ENCODE measurements at places on chromosomes 6 and 20. TPM values are rescaled to one million over a fixed set of nuclear protein-coding genes. Genes with fewer than 3 reads are reported as not detected.
A peak's percentile ranks its signal among the peaks of the same experiment; 100 is the strongest.

- H3K27me3 ChIP-seq = peaks cover 27% of the 10 kb centered on the region
- H3K27ac ChIP-seq = no peak overlapping the region
- H3K4me1 ChIP-seq = no peaks in the 10 kb centered on the region
Observed at GRCh38 chr6:8194490-8194889, 92.1 kb upstream of the EEF1E1 start.

DNA sequence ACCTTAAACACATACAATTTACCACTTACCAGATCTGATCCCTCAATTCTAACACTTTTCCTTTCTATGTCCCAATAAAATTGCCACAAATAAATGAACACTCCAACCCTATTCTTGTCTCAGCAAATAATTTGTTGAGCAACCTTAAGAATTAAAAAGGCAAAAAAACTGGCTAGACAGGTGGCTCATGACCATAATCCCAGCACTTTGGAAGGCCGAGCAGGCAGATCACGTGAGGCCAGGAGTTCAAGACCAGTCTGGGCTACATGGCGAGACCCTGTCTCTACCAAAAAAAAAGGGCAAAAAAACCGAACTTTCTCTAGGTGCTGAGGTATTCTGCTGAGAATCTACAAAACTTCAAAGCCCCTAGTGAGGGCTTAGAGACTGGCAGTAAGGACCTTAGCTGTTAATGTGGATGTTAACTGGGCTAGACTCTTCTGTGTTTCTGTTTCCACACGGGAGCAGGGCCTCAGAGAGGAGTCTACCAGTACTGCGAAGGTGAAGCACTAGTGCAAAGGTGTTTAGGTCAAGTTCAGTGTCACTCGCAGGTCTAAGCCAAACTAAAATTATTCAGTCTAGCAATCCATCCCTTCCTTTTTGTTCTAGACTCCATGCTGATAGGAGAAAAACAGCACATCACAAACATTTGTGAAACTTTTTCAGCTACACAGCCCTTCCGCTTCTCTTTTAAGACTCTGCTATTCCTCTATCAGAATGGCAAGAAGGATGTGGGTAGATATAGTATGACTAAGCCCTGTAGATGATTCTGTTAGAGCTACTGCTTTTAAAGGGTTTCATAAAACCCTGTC is 2.6 kb downstream of the FASTKD5 start:
- H3K4me1 ChIP-seq = peaks cover 63% of the 10 kb centered on the region
- no peak for DNase-seq
- H3K4me3 ChIP-seq = peak overlapping the region; percentile 97
- H3K36me3 ChIP-seq = peaks cover 17% of the 10 kb centered on the region

Gene PRSS16
- 5.6 TPM for total RNA-seq

GRCh38 chr6:1118287-1118647 is 193.6 kb upstream of the FOXQ1 start:
- no peak for DNase-seq
- H3K27me3 ChIP-seq = peaks cover 7% of the 10 kb centered on the region
- H3K27ac ChIP-seq = no peak overlapping the region
- H3K4me1 ChIP-seq = no peaks in the 10 kb centered on the region

DNA sequence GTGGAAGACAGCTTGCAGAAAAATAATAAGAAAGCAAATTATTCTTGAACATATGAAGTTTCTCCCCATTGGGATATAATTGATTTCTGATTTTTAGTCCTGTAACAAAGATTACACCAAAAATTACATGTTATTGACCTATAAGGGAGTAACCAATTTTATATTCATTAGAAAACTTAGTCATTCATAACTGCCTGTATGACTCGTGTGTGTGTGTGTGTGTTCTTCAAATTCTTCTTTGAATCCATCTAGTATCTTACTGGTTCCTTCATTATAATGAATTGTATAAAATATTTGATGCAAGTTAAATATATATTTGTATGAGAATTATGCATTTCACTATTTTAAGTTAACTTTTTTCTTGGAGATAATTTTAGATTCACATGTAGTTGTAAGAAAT is 310.4 kb downstream of the HAO1 start:
- H3K27me3 ChIP-seq = no peaks in the 10 kb centered on the region
- no peak overlapping the region for H3K27ac ChIP-seq
- no peaks in the 10 kb centered on the region for H3K4me1 ChIP-seq
- no peak overlapping the region for H3K4me3 ChIP-seq
- H3K36me3 ChIP-seq = no peaks in the 10 kb centered on the region
- no peak for DNase-seq

Gene RGS19
- 38.1 TPM for total RNA-seq

Gene PACSIN1
- total RNA-seq = 0.29 TPM

Gene CITED2
- total RNA-seq = 26.0 TPM

GRCh38 chr20:57680934-57681914 is 28.6 kb downstream of the PMEPA1 start:
- H3K4me3 ChIP-seq = peak overlapping the region; percentile 44
- no peaks in the 10 kb centered on the region for H3K36me3 ChIP-seq

DNA sequence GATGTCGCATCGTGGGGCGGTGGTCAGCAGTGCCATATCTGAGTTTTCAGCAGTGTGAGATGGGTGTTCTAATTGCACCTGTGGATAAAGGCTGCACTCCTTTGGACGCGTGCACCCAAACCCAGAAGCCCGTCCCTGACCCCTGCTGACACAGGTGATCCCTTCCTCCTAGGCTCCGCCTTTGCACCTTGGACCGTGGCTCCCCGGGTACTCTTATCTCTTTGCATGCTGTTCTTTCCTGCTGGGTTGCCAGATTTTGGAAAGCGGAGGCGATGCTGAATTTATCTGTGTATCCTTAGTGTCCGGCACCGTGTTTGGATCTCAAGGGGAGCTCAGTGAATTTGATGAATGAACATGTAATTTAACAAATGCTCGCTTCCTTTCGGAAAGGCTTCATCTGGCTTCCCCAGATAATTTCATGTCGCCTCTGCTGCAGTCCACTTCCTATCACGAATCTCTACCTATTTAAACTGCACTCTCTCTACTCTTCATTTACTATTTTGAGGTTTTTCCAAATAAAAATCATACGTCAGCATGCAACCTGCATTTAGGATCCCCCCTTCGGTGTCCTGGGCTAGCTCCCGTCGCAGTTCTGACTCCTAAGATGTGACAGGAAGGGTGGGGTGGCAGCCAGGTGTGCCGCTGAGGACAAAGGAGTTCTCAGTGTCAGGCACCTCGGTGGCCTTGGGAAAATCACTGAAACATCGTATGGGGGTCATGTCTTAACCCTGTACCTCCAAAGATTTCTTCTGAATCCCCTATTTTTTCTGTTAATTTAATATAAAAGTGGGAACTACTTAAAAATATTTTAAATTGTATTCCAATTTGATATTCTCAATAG is 753 bp upstream of the PERP start:
- H3K4me1 ChIP-seq = peaks cover 16% of the 10 kb centered on the region
- H3K4me3 ChIP-seq = peak overlapping the region; percentile 90
- peaks cover 41% of the 10 kb centered on the region for H3K27me3 ChIP-seq
- no peaks in the 10 kb centered on the region for H3K36me3 ChIP-seq
- peak overlapping the region; percentile 63 for H3K27ac ChIP-seq
- DNase-seq = peak; percentile 37

DNA sequence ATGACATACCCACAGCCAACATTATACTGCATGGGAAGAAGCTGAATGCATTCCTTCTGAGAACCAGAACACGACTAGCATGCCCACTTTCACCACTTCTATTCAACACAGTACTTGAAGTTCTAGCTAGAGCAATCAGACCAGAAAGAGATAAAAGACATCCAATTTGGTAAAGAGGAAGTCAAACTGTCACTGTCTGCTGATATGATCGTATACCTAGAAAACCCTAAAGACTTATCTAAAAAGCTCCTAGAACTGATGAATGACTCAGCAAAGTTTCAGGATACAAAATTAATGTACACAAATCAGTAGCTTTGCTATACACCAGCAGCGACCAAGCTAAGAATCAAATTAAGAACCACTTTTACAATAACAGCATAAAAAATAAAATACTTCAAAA is 60.5 kb downstream of the EYS start:
- no peaks in the 10 kb centered on the region for H3K36me3 ChIP-seq
- H3K27ac ChIP-seq = no peak overlapping the region

Gene TRPC4AP
- total RNA-seq = 78.6 TPM

GRCh38 chr6:56359201-56359899 is 112.0 kb upstream of the COL21A1 start:
- no peaks in the 10 kb centered on the region for H3K36me3 ChIP-seq
- no peak overlapping the region for H3K4me3 ChIP-seq
- DNase-seq = peak; percentile 51
- H3K27me3 ChIP-seq = peaks cover 4% of the 10 kb centered on the region
- no peak overlapping the region for H3K27ac ChIP-seq

- H3K4me1 ChIP-seq = peaks cover 10% of the 10 kb centered on the region
- peak overlapping the region; percentile 15 for H3K27ac ChIP-seq
- DNase-seq = no peak
- H3K4me3 ChIP-seq = no peak overlapping the region
Observed at GRCh38 chr6:72861059-72861458, 239.2 kb downstream of the KCNQ5 start.

Gene ACTL10
- total RNA-seq = 1.4 TPM

Gene KIAA1755
- total RNA-seq = not detected

Gene FGD2
- total RNA-seq = 1.4 TPM

- H3K27me3 ChIP-seq = no peaks in the 10 kb centered on the region
- H3K36me3 ChIP-seq = peaks cover 1% of the 10 kb centered on the region
- no peaks in the 10 kb centered on the region for H3K4me1 ChIP-seq
- no peak overlapping the region for H3K4me3 ChIP-seq
- no peak overlapping the region for H3K27ac ChIP-seq
Observed at GRCh38 chr6:42084889-42085288, 34.6 kb downstream of the TAF8 start.

- H3K4me3 ChIP-seq = no peak overlapping the region
- H3K27me3 ChIP-seq = peaks cover 3% of the 10 kb centered on the region
- no peak overlapping the region for H3K27ac ChIP-seq
- no peaks in the 10 kb centered on the region for H3K4me1 ChIP-seq
- DNase-seq = no peak
Observed at GRCh38 chr6:148548065-148548748, 198.6 kb upstream of the UST start.

DNA sequence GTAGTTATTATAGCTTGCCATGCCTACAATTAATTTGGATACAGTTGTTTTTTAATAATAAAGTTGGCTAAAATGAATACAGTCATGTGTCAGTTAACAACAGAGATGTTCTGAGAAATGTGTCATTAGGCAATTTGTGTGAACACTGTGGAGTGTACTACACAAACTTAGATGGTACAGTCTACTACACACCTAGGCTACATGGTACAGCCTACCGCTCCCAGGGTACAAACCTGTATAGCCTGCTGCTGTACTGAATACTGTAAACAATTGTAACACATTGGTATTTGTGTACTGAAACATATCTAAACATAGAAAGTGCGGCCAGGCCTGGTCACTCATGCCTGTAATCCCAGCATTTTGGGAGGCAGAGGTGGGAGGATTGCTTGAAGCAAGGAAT is 50.2 kb downstream of the MYLIP start:
- H3K4me1 ChIP-seq = peaks cover 30% of the 10 kb centered on the region
- DNase-seq = no peak
- no peaks in the 10 kb centered on the region for H3K27me3 ChIP-seq
- peaks cover 11% of the 10 kb centered on the region for H3K36me3 ChIP-seq
- no peak overlapping the region for H3K27ac ChIP-seq

- no peak overlapping the region for H3K4me3 ChIP-seq
- no peak for DNase-seq
- H3K4me1 ChIP-seq = peaks cover 51% of the 10 kb centered on the region
- no peaks in the 10 kb centered on the region for H3K36me3 ChIP-seq
- H3K27me3 ChIP-seq = peaks cover 14% of the 10 kb centered on the region
- H3K27ac ChIP-seq = peak overlapping the region; percentile 5
Observed at GRCh38 chr6:128659878-128660622, 139.7 kb upstream of the PTPRK start.

GRCh38 chr6:107059606-107060005 is 31.6 kb downstream of the MTRES1 start:
- H3K4me1 ChIP-seq = peaks cover 33% of the 10 kb centered on the region
- no peak overlapping the region for H3K27ac ChIP-seq
- DNase-seq = no peak
- H3K36me3 ChIP-seq = no peaks in the 10 kb centered on the region
- no peak overlapping the region for H3K4me3 ChIP-seq

GRCh38 chr20:33120934-33121333 is 41.5 kb downstream of the BPIFB4 start:
- no peaks in the 10 kb centered on the region for H3K36me3 ChIP-seq
- H3K4me3 ChIP-seq = no peak overlapping the region
- no peak overlapping the region for H3K27ac ChIP-seq
- no peak for DNase-seq
- peaks cover 10% of the 10 kb centered on the region for H3K4me1 ChIP-seq

- no peak overlapping the region for H3K27ac ChIP-seq
- no peaks in the 10 kb centered on the region for H3K36me3 ChIP-seq
- no peak for DNase-seq
Observed at GRCh38 chr6:163780994-163781393, 366.5 kb downstream of the QKI start.

GRCh38 chr20:49045440-49046086 is 549 bp upstream of the CSE1L start:
- H3K36me3 ChIP-seq = peaks cover 4% of the 10 kb centered on the region
- DNase-seq = peak; percentile 18
- peak overlapping the region; percentile 97 for H3K4me3 ChIP-seq

Gene TBP
- total RNA-seq = 29.0 TPM

DNA sequence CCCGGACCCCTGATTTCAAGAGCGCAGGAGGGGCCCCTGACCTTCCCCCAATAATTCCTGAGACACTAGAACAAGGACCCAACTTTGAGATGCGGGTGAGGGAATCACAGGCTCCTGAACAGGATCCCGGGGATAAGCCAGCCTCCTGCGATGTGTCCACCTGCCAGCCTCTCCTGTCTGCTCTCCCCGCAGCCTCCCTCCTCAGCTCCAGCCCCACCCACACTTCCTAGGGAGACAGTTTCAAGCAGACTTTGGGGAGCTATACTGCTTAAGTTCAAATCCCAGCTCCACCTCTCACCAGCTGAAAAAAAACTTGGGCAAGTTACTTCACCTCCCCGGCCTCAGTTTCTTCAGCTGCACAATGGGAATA is 50.8 kb downstream of the GRM4 start:
- H3K4me1 ChIP-seq = no peaks in the 10 kb centered on the region
- no peak overlapping the region for H3K27ac ChIP-seq
- H3K27me3 ChIP-seq = peaks cover 31% of the 10 kb centered on the region
- no peak overlapping the region for H3K4me3 ChIP-seq

DNA sequence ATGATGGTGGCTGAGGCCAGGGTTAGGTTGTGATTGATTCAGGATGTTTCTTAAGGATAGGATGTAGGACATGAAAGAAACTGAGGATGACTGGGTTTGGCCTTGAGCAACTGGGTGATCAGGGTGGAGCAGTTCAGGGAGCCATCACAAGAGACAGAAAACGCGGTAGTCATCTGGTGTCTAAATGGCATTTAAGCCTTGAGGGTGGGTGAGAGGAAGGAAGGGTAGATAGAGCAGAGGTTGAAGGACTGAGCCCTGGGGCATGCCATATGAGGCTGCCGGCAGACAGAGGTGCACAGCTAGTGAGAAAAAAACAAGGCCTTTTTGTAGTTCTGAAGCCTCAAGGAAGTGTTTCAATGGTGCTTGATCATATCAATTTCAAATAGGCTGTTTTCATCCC is 1.9 kb downstream of the POU5F1 start:
- no peak for DNase-seq
- no peaks in the 10 kb centered on the region for H3K27me3 ChIP-seq
- H3K27ac ChIP-seq = no peak overlapping the region
- no peak overlapping the region for H3K4me3 ChIP-seq
- peaks cover 18% of the 10 kb centered on the region for H3K4me1 ChIP-seq
